T-helper 1 cell (primary cell): ENCODE measurements at places on chromosomes 2 and 18.

DNA sequence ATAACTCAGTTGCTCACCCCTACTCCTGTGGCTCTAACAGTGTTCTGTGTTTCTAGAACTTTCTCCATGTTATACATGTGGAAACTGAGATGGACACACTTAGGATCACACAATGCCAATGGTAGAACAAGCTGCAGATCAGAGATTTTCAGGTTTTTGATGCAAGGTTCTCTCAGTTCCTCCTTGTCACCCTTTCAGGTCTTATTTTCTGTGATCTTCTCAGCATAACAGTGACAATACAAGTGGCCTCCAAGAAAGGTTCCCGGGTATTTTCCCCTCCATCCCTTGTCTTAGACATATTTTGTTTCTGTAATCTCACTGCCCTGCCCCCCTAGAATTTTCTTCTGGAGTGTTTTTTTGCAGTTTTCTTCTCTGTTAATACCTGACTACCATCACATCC lies 6.2 kb upstream of the MGAT5 start:
- no peak for DNase-seq

GRCh38 chr2:201639205-201639604 lies 4.1 kb downstream of the TMEM237 start:
- DNase-seq: no peak

DNA sequence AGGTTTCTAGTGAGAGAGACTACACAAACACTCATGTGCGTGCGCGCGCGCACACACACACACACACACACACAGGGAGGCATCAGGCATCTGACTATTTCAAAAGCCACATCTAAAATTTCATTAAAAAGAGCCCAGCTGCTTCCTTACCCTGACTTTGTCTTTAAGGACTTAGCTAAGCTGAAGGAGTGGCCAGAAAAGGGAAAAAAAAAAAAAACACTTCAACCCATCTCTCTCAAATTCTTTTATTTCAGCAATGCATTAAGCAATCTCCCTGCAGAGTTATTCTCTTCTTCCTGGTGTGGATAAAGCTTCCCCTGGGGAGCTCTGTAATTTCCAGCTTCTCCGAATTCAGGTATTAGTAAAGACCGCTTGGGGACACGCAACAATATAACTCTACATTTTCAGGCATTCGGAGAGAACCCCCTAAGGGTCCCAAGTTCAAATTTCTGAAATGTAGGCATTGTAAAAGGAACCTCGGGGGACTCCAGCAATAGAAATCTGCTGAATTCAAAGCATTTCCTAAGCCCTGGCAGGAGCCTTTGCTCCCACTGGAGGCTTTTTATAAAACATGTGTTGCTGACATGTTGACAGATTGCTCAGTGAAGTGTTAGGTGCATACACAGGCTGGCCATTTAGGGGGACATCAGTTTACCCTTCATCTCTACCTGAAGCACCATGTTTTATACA lies 67.0 kb downstream of the ZNF521 start:
- DNase-seq: no peak

DNA sequence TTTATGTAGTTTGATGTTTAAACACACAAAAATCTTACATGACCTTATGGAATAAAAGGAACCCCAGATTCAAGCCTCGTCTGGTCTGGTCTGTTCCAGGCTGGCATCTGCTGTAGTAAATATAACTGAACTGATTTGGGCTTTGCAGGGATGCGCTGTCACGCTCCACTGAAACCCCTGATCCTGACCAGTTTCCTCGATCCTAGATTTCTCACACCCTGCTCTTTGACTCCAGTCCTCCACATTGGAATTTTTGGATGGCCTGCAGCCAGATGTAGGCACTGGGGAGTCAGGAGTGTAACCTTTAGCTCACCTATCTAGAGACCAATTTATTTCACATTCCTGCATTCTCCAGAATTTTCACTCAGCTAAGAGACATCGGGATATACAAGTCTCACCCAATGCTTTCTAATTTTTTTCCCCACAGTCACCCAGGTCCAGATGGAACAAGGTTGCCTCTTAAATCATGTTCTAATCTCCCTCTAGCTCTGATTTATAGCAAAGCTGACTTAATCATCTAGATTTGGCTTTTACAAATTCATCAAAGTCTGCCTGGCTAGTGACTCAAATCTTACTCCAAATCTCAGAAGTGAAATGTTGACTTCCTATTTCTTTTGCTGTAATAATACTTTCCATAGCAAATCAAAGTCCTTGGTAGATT lies 219.6 kb downstream of the CD226 start:
- DNase-seq: no peak

DNA sequence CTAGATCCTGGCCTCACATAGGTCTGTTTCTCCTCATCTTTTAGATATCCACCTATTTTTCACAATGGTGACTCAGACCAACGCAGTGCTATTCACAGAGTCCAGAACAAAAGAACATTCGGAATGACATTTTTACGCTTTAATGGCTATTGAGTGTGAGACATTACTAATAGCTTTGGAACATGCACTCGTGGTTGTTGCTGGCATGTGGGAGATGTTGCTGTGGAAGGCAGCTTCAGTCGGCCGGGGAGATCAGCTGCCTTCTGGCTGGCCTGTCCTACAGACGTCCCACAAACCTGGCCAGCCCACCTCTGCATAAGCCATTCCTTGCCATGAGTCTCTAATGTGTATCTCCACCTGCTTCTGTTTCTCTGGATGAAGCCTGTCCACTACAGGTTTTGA lies 3.4 kb downstream of the MBP start:
- DNase-seq: no peak

GRCh38 chr2:238431-238830 lies 25.4 kb downstream of the SH3YL1 start:
- DNase-seq: no peak

DNA sequence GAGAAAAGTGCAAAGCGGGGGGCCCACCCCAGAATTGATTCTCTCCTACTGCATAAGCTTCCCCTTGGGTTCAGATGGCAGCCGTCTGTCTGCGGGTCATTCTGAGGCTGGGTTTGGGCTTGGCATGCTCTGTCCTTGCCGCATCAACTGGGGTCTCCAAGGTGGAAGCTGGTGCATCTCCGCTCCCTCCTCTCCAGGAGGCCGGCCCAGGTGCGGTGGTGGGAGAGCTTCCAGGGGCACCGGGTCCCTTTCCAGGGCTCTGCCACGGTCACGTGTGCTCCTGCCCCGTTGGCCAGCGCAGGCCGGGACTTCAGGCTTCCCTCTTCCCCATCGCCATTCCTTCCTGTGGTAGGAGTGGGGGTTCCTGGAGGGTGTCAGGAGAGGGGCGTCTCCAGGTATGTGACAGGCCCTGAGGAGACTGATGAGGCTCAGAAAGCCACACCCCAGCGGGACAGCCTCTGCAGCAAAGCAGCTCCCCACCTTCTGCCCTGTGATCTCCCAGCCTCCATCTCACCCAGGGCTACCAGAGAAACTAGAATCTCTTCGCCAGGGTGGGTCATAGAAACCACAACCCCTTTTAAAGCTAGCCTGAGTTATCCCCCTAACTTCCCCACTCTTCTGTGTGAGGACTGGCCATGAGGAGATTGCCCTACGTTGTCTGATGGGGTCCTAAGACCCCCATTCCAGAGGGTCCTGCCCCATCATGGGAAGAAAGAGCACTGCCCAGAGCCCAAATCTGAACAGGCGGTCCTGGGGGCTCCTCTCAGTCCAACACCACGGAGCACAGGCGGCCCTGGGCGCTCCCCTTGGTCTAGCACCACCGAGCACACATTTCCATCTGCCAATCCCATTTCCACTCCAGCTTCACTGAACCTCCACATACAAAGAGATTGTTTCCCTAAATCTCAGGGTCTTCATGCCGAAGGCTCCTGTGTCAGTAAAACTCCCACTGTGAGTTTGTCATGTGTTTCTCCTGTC lies 76.6 kb downstream of the SLC66A2 start:
- no peak for DNase-seq

GRCh38 chr2:217970206-217970605 lies 32.6 kb downstream of the TNS1 start:
- DNase-seq: no peak

- DNase-seq: no peak
These were observed 589.1 kb upstream of the CDH2 start for GRCh38 chr18:28766027-28766426.

DNA sequence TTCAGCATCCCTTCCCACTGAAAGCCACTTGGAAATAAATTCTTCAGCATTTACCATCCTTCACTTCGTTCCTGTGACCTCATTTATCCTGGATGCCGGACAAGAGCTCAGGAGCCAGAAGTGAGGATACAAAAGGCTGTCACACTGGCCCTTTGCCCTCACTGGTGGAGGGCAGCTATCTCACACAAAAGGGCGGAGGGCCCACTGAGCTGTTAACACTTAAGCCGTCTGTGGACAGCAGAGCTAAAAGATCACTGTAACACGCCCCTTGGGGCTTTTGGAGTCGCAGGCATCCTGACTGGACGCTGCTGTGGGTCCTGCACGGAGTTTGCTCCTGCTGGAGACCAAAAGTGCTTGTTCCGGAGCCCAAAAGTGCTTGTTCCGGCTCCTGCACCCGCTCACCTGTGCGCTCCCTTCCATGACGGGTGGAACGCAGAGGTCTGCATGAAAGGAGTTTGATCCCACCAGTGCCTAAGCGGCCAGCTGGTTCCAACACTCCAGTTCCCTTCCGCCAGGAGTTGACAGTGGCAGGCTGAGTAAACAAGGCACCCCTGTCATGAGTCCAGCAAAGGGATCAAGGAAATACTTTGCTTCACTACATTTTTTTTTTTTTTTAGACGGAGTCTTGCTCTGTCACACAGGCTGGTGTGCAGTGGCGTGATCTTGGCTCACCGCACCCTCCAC lies 572.0 kb upstream of the LINC00305 start:
- no peak for DNase-seq

GRCh38 chr18:13300029-13300428 lies 81.5 kb downstream of the LDLRAD4 start:
- no peak for DNase-seq

- DNase-seq: no peak
These were observed 153.5 kb downstream of the SLC39A10 start for GRCh38 chr2:195810340-195811098.

DNA sequence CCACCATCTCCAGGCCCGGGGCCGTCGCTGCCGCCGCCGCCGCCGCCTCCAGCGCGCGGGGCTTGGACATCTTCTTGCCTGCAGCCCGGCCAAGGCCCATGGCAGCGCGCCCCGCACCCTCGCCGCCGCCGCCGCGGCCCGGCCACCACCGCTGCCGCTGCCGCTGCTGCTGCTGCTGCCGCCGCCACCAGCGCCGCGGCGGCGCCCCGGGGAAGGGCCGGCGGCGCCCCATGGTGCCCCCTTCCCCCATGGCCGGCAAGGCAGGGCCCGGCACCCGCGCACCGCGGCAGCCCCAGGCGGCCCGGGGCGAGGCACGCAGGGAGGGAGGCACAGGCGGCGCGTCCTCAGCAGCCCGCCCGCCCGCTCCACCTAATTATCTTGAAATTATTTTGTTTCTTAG lies 3057.4 kb downstream of the RPIA start:
- DNase-seq: no peak

DNA sequence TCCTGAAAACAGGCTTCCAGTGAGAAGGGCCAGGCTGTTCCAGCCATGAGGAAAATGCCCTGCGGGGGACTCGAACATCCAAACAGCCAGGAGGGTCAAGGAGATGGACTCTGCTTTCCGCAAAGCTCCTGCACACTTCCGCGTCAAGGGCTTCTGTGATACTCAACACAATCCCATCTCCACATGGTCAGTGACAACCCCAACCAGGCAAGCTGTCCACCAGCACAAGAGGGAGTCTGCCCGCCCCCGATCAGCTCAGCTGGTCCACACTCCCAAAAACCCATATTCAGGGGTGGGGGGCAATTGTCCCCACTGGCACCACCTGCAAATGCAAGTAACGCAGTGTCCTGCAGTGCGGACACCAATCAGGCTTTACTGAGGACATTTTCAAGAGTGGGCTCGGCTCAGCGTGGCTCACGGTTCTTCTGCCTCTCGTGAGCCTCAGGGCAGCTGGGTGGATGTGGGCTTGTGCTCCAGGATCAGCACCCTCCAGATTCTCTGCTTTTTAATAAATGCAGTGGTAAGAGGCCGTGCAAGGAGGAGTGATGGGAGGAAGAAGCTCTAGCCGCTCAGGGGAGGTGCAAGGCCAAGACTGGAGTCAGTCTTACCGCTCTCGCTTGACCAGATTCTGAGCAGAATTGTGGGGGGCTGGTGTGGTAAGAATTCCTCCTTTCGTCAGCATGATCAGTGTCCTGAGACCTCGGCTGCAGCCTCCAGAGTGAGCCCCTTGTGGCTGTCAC lies 19.5 kb upstream of the CIDEA start:
- DNase-seq: no peak
